ENCODE measurements at places on chromosomes 7 and 10.
A peak's percentile ranks its signal among the peaks of the same experiment; 100 is the strongest.

DNA sequence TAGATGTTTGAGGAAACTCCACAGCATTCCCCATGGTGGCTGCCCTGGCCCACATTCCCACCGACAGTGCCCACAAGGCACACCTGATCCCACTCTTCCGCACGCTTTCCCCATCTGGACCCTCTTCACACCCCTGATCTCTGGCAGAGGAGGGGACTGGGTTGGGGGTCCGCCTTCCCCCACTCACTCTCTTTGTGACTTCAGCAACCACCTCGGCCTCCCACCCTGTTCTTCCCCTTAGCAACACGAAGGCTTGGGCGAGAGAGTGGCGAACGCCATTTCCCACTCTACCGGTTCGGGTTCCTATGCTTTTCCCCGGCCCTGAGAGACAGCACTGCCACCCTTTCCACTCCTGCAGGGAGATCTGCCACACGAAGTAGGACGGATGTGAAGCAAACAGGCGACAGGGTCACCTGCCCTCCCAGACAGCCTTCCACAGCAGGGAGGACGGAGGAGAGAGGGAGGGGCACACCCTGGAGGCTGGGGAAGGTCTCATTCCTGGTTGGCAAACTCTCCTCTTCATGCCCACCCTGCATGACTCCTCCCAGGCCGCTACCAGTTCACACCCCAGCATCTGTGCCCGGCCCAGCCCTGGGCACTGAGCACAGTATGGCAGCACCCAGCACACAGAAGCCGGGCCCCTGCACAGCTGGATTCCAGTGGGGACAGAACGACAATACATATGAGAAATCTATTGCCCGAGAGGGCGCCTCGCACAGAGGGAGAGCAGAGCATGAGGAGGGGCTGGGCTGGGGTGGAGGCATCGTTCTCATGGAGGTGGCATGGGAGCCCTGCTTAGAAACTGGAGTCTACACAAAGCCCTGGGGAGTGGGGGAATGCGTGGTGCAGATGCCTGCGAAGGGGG lies 93.5 kb downstream of the PAXIP1 start:
- DNase-seq, result peak; percentile 61
- no peak overlapping the region for H3K27ac ChIP-seq
- no peak overlapping the region for H3K4me3 ChIP-seq
- H3K27me3 ChIP-seq, result peaks cover 26% of the 10 kb centered on the region
- H3K36me3 ChIP-seq, result no peaks in the 10 kb centered on the region

GRCh38 chr10:98361131-98362025 lies 53.6 kb downstream of the PYROXD2 start:
- H3K4me3 ChIP-seq, result peak overlapping the region; percentile 17
- peak overlapping the region; percentile 81 for H3K27ac ChIP-seq
- peaks cover 27% of the 10 kb centered on the region for H3K4me1 ChIP-seq
- no peaks in the 10 kb centered on the region for H3K27me3 ChIP-seq
- peak; percentile 95 for DNase-seq

DNA sequence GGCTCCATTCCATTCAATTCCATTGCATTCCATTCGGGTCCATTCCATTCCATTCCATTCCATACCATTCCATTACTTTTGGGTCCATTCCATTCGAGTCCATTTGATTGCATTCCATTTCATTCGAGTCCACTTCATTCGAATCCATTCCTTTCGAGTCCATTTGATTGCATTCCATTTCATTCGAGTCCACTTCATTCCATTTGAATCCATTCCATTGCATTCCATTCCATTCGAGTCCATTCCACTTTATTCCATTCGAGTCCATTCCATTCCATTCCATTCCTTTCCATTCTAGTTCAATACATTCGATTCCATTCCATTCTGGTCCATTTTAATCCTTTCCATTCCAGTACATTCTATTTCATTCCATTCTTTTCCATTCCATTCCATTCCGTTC lies 334.0 kb downstream of the ZNF33B start:
- H3K27ac ChIP-seq, result no peak overlapping the region
- no peak overlapping the region for H3K4me3 ChIP-seq
- DNase-seq, result no peak
- no peaks in the 10 kb centered on the region for H3K4me1 ChIP-seq
- no peaks in the 10 kb centered on the region for H3K27me3 ChIP-seq
- H3K36me3 ChIP-seq, result no peaks in the 10 kb centered on the region

- DNase-seq, result no peak
- H3K4me1 ChIP-seq, result no peaks in the 10 kb centered on the region
- H3K4me3 ChIP-seq, result no peak overlapping the region
- no peaks in the 10 kb centered on the region for H3K36me3 ChIP-seq
These were observed 26.7 kb upstream of the CUL1 start for GRCh38 chr7:148672041-148672440.

GRCh38 chr10:33487014-33487776 lies 152.7 kb upstream of the NRP1 start:
- DNase-seq, result no peak
- H3K27me3 ChIP-seq, result no peaks in the 10 kb centered on the region
- H3K36me3 ChIP-seq, result no peaks in the 10 kb centered on the region
- peaks cover 3% of the 10 kb centered on the region for H3K4me1 ChIP-seq

DNA sequence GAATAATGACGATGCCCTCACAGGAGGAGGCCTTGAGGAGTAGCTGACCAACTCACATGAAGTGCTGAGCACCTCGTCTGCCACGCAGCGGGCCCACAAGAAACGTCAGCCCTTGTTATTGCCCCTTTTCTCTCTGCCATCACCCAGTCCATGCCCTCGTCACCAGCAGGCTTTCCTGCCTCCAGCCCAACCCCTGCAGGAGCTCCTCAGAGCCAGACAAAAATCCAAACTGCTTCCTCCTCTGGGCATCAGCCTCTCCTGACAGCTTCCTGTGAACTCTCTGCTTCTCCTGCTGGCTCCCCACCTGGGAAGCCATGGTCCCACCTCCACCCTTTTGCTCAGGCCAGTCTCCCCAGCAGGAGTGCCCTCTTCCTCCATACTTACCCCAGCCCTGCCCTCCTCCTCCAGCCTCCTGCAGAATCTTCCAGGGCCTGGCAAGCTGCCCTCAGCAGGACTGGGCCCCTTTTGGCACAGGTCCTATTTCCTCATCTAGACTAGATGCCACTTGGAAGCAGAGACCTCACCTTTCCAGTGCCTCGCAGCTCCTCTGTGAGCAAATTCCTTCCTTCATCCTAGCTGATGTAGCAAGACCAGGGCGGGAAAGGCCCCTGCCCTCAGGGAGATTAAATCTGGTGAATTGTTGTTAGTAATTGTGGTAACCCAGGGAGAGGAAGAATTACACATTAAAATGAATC lies 115.1 kb downstream of the C10orf105 start:
- H3K27ac ChIP-seq, result no peak overlapping the region
- DNase-seq, result no peak
- no peaks in the 10 kb centered on the region for H3K36me3 ChIP-seq
- no peaks in the 10 kb centered on the region for H3K27me3 ChIP-seq

DNA sequence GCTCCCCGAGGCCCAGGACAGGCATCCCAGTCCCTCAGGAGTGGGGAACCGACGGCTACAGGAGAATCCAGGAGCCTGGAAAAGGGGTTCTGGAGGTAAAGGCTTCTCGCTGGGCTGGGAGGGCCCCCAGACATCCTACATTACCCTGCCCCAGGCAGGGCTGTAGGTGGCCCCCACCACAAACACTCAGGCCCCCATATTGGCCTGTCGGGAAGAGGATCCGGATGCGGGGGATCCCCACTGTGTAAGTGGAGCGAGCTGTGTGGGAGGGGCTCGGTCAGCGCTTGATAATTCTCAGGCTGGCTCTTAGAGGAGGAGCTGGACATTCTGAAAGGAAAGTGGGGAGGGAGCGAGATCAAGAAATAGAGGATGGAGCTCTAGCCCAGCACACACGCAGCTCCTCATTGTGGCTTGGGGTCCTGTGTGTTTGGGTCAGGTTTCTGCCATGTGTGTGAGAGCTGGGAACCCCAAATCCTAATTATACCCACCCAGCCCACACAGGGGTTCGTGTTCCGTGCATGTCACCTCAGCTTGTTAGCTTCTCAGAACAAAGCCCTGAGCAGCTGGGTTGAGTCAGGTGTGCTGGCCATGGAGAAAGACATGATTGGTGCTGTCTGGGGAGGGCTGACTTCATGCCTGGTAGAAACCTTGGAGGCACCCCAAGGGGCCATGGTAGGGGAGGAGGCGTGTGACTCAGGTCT lies 49.4 kb downstream of the ZNF467 start:
- H3K27me3 ChIP-seq, result no peaks in the 10 kb centered on the region
- H3K36me3 ChIP-seq, result peaks cover 82% of the 10 kb centered on the region
- no peaks in the 10 kb centered on the region for H3K4me1 ChIP-seq
- DNase-seq, result no peak

- no peak overlapping the region for H3K4me3 ChIP-seq
- no peaks in the 10 kb centered on the region for H3K27me3 ChIP-seq
- no peak overlapping the region for H3K27ac ChIP-seq
These were observed 65.0 kb upstream of the TES start for GRCh38 chr7:116145245-116145852.

DNA sequence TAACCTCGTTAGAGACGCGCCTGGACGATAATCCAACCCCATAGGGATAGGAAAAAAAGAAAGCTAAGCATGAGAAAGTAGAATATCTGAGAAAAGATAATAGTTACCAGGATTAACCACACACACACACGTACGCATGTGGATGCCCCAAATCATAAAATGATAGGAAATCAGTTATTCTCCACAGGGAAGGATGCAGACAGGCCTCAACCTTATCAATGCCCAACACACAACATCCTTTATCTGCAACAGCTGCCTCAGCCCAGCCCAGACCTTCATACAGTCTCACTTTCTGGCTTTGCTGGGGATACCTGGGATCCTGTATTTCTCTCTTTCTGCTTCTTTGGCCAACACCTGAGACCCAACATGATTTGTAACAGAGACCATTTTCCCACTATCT lies 123.0 kb downstream of the NOC3L start:
- no peak for DNase-seq
- H3K4me3 ChIP-seq, result no peak overlapping the region
- no peak overlapping the region for H3K27ac ChIP-seq
- H3K27me3 ChIP-seq, result no peaks in the 10 kb centered on the region

DNA sequence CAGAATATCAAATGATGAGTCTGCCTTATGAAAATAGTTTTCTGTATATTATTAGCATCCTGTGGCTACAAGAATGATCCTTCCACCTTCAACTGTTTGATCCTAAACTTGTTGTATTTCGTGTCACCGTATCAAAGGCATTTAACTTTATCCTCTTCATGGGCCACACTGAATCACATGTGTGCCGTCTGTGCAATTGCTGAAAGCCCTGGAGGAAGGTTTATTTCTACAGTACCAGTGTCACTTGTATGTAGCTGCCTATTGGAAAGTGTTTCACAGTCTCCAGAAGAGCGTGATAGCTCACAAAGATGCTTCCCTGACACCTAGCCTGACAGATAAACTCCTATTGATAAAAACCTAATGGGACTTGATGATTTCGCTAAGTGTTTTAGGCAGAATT lies 94.5 kb downstream of the ITGA8 start:
- H3K27ac ChIP-seq, result no peak overlapping the region
- H3K27me3 ChIP-seq, result no peaks in the 10 kb centered on the region
- no peaks in the 10 kb centered on the region for H3K36me3 ChIP-seq
- no peak for DNase-seq
- H3K4me1 ChIP-seq, result peaks cover 7% of the 10 kb centered on the region

DNA sequence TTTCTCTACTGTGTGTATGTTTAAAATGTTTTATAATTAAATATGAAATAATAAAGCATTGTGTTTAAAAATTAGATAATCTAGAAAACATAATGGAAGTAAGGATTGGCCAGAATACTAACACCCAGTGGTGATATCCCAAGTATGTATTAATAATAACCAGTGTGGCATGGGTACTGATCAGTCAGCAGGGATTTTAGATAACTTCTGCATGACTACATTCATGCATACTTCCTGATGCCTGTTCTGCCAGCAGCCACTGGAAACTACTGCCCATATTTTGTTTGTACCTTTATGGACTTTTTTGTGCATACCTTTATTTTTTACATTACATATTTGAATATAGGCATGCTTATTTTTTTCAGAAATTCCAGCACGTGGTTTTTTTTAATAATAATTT lies 156.6 kb upstream of the TMEM196 start:
- H3K27ac ChIP-seq, result no peak overlapping the region
- no peak overlapping the region for H3K4me3 ChIP-seq
- H3K4me1 ChIP-seq, result no peaks in the 10 kb centered on the region
- no peaks in the 10 kb centered on the region for H3K27me3 ChIP-seq
- H3K36me3 ChIP-seq, result no peaks in the 10 kb centered on the region

- no peak for DNase-seq
- no peak overlapping the region for H3K4me3 ChIP-seq
- no peaks in the 10 kb centered on the region for H3K36me3 ChIP-seq
- peaks cover 100% of the 10 kb centered on the region for H3K27me3 ChIP-seq
- no peak overlapping the region for H3K27ac ChIP-seq
- H3K4me1 ChIP-seq, result peaks cover 38% of the 10 kb centered on the region
These were observed 15.1 kb upstream of the GATA3 start for GRCh38 chr10:8039321-8039881.

- H3K27ac ChIP-seq, result peak overlapping the region; percentile 70
- H3K27me3 ChIP-seq, result peaks cover 41% of the 10 kb centered on the region
- H3K4me1 ChIP-seq, result peaks cover 27% of the 10 kb centered on the region
- no peak for DNase-seq
- H3K36me3 ChIP-seq, result no peaks in the 10 kb centered on the region
These were observed 1.7 kb downstream of the ADRB1 start for GRCh38 chr10:114045136-114046086.

- H3K27me3 ChIP-seq, result no peaks in the 10 kb centered on the region
- H3K36me3 ChIP-seq, result peaks cover 13% of the 10 kb centered on the region
- DNase-seq, result no peak
- no peak overlapping the region for H3K27ac ChIP-seq
These were observed 2.0 kb downstream of the ANKRD2 start for GRCh38 chr10:97574374-97575126.

GRCh38 chr7:841943-842342 lies 9.7 kb downstream of the SUN1 start:
- no peak for DNase-seq
- H3K27me3 ChIP-seq, result no peaks in the 10 kb centered on the region
- H3K36me3 ChIP-seq, result peaks cover 59% of the 10 kb centered on the region
- no peak overlapping the region for H3K4me3 ChIP-seq

GRCh38 chr10:97882142-97883091 lies 32.8 kb downstream of the GOLGA7B start:
- H3K27ac ChIP-seq, result no peak overlapping the region
- no peak overlapping the region for H3K4me3 ChIP-seq
- no peak for DNase-seq
- H3K36me3 ChIP-seq, result no peaks in the 10 kb centered on the region
- H3K4me1 ChIP-seq, result no peaks in the 10 kb centered on the region

- no peak overlapping the region for H3K4me3 ChIP-seq
- no peaks in the 10 kb centered on the region for H3K27me3 ChIP-seq
- peaks cover 4% of the 10 kb centered on the region for H3K4me1 ChIP-seq
- no peak for DNase-seq
- no peak overlapping the region for H3K27ac ChIP-seq
- H3K36me3 ChIP-seq, result no peaks in the 10 kb centered on the region
These were observed 179.4 kb downstream of the CPEB3 start for GRCh38 chr10:92111336-92111939.

- H3K4me3 ChIP-seq, result no peak overlapping the region
- peaks cover 37% of the 10 kb centered on the region for H3K4me1 ChIP-seq
- H3K36me3 ChIP-seq, result no peaks in the 10 kb centered on the region
- no peaks in the 10 kb centered on the region for H3K27me3 ChIP-seq
- H3K27ac ChIP-seq, result no peak overlapping the region
These were observed 1.7 kb downstream of the ABCC2 start for GRCh38 chr10:99784016-99784726.
